WERI-Rb-1 (cell line): ENCODE measurements at places on chromosomes 3 and 15.

DNA sequence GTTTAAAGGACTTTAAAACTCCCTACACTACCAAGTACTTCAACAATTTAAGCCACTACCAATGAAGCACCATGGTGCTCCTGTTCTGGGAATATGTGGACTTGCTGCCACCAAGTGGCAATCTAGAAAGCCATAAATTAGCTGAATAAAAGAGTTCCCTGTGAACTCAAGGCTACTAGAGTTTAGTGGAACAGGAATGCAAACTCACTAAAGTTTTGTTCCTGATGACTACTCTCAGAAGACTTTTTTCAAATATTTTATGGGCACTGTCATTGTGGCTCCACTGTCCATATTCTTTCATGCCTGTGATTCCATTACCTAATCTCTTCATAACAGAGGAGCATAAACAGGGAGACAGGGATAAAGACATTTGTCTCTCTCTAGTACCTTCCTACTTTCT lies 63.9 kb downstream of the TMCC1 start:
- DNase-seq: peak; percentile 39

GRCh38 chr3:57949344-57949743 lies 58.9 kb upstream of the FLNB start:
- no peak for DNase-seq

GRCh38 chr3:135597855-135598254 lies 367.7 kb upstream of the PPP2R3A start:
- DNase-seq: no peak

DNA sequence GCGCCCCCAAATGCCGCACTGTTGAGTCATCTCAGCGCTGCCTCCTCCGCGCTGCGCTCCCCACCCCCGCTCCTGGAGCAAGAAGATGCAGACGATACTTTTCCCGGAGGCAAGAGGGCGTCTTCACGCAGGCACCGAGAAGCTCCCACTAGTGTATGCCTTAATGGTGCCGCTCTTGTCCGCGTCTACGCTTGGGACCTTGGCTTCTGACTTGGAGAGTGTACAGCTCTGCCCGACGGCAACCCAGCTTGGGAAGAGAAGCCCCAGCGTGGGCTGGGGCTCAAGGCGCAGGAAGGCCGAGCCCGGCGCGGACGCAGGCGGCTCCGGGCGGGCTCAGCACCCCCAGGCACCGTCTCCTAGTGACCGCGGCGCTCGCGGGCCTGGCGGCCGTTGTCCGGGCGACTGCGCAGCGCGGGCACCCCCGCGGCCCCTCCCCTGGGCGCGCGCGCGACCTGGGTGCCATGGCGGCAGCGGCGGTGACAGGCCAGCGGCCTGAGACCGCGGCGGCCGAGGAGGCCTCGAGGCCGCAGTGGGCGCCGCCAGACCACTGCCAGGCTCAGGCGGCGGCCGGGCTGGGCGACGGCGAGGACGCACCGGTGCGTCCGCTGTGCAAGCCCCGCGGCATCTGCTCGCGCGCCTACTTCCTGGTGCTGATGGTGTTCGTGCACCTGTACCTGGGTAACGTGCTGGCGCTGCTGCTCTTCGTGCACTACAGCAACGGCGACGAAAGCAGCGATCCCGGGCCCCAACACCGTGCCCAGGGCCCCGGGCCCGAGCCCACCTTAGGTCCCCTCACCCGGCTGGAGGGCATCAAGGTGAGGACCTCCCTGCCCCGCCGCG lies at the start of gene P4HTM:
TSS of gene P4HTM (plus strand) at position 446 of the 840 bp plus-strand sequence. CDS start at position 462, 16 bp downstream.
- DNase-seq: peak; percentile 82

DNA sequence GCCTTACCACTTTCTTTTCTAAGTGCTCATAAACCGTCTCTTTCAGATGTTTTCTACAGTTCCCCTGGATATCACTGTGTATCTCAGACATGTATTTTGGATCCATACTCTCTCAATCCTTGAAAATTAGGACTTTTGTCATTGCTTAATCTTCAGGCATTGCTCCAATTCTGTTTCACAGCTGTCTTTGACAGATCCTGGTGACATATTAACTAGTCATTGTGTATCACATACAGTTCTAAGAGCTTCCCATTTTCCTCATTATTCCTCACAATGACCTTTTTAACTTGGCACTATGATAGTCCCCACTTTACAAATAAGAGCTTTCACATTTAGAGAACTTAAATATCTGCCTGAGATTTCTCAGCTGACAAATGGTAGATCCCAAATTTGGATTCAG lies 151.7 kb downstream of the CLSTN2 start:
- no peak for DNase-seq

DNA sequence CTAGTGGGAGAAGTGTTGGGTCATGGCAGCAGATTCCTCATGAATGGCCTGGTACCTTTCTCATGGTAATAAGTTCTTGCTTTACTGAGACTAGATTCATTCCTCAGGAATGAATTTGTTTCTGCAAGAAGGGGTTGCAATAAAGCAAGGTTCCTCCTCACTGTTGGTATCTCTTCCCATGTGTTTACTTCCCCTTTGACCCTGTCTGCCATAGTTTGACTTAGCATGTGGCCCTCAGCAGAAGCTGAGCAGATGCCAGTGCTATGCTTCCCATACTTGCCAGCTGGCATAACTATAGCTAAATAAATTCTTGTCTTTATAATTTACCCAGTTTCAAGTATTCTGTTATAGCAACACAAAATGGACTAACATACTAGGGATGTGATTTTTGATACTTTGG lies 163.6 kb upstream of the COL8A1 start:
- DNase-seq: no peak

DNA sequence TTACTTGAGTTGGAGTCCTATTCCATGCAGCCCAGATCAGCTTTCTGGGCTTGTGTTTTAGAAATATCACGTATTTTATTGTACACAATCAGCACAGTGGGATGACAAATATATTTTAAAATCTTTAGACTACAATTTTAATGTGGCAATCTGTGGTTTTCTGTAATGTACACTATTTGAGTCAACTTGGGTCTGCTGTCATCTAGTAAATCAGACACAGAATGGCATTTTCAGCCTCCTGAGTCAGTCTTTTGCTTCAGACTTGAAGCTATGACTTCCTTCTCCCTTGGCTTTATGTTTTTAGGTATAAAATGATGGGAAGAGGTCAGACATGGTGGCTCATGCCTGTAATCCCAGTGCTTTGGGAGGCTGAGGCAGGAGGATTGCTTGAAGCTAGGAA lies 232.1 kb downstream of the NECTIN3 start:
- no peak for DNase-seq

GRCh38 chr15:77143616-77144015 lies 72.7 kb upstream of the TSPAN3 start:
- no peak for DNase-seq

DNA sequence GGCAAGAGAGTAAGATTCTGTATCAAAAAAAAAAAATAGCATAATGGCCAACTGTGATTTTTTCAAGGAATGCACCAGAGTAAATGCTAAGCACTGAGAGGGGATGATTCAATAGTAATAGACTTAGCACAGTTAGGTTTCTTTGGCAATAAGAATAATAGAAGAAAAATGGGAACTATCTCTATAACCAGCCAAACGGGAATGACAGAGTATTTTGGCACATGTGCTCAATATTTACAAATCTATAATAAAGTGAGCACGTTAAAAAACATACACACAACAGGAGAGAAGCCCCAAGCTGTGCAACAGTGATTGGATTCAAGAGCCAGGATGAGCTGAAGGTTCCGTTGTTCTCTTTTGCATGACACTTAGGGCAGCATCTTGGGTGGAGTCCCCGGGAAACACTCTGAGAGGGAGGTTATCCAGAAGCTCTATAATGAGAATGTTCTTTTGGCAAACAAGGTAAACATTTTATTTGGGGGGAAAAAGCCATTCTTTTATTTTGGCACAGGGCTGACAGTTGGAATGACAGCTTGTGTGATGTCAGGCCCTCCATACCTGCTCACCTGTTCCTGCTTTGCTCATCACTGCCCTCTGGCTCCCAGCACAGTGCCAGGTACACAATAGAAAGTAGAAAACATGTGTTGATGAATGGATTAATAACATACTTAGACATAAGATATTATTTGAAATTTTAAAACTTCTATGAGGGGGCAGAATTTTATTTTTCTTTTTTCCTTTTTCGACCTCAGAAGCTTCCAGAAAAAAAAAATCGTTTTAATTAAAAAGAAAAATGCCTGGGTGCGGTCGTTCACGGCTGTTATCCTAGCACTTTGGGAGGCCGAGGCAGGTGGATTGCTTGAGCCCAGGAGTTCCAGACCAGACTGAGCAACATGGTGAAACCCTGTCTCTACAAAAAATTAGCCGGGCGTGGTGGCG lies 44.0 kb upstream of the MUC4 start:
- DNase-seq: no peak

GRCh38 chr3:10759495-10759894 lies 56.5 kb upstream of the SLC6A11 start:
- no peak for DNase-seq

GRCh38 chr15:30791239-30792175 lies 112.2 kb upstream of the FAN1 start:
- no peak for DNase-seq

DNA sequence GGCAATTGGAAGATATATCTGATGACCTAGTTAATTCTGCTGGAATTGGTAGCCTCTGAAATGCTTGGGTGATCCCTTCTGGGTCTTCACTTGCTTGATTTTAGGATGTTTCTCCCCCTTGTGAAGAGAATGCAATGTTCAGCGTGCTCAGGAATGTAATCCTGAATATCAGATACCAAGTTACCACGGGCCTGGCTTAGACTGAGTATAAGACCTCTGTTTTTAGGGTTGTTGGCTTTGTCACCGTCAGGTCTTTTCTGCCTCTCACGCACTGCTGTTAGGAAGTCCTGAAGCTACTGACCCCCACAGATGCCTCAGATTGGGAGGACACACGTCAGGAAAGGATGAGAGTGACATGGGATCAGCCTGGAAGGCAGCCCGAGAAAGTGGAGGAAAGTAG lies 198.5 kb downstream of the CDIN1 start:
- no peak for DNase-seq

DNA sequence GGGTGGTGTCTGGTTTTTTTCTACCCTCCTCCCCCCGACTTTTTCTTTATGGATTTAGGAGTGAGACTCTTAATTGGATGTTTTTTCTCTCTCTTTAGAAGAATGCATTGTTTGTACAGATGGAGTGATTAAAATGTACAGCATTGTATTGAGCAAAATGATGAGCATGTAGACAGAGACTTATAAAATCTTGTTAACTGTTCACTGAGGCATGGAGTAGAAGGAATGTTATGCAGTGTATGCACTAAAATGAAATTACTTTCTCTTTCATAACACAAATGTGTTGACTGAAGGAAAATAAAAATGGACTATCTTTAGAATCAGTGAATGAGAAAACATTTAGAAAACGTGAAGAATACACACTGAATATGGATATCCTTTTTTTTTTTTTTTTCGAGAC lies 39.8 kb downstream of the ZFAND6 start:
- no peak for DNase-seq

DNA sequence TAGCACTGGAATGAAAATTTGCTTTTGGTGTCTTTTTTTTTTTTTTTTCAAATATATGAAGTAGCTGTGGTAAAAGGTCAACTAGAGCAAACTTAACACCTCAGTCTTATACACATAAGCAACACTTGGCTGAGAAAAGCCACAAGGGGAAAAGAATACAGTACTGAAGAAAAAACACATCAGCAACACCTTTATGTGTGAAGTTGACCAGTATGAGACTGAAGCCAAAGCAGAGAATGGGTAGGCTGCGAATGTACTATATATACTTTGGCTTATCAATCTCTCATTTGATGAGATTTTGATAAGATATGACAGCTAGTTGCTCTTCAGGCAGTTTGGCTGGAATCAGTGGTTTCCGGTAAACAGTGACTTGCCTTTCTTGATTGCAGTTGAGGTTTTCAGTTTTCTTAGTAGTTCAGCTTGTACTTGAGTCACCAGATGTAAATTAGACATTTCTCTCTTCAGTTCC lies 22.0 kb upstream of the ZCWPW2 start:
- no peak for DNase-seq

DNA sequence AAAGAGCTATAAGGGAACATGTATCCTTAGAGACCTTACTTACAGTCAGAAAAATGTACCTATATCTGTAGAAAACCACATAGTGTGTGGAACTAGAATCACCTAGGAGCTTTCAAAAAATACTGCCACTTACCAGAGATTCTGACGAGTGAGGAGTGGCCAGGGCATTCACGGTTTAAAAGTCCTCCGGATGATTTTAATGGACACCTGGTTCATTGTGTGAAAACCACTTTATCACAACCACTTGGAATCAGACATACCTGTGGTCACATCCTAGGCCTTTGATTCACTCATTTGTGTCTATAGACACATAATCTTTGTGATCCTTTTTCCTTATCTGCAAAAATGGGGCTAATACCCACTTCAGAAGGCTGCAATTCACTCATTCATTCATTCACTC lies 159.8 kb downstream of the MBNL1 start:
- DNase-seq: no peak

- DNase-seq: no peak
Measured at GRCh38 chr15:82548700-82549099, 8.4 kb upstream of the RPS17 start.

GRCh38 chr3:20450611-20451010 lies 264.6 kb upstream of the SGO1 start:
- DNase-seq: no peak

DNA sequence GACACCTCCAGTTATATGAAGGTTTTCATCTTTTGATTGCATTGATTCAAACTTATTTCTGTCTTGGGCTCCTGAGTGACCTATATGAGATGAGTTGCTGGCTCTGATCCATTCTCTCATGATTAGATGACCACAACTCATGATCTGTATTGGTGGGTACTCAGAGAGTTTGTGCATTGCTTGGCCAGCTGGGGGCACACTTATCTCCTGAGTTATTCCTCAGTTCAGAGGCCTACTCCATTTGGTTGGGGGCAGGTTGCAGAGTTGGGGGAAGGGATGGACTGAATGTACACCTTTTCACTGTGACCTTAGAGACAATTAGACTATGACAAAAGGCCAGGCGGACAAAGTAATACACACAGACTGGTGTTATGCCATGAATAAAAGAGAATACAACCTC lies 166.2 kb upstream of the SEMA6D start:
- peak; percentile 62 for DNase-seq

DNA sequence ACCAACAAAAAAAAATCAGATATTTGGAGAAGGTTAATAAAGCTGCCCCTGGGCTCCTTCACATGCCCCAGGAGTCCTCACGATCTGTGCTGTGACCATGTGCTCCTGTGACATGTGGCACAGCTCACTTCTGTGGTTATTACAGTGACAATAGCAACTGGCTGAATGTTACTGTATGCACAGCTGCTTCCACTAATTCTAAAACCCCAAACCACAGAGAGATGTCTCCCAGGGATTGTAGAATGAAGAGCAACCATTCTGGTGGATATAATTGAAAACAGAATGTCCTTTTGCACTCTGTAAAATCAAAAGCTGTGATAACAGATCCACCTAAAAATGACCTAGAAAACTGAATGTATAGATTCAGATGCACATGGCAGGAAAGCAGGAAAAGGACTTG lies 489.2 kb upstream of the CNTN4 start:
- DNase-seq: no peak

GRCh38 chr15:48625126-48625525 lies 20.4 kb downstream of the FBN1 start:
- no peak for DNase-seq

GRCh38 chr3:108018552-108018951 lies 72.3 kb downstream of the CD47 start:
- DNase-seq: no peak

GRCh38 chr3:61520966-61521628 lies 40.3 kb upstream of the PTPRG start:
- no peak for DNase-seq

- peak; percentile 74 for DNase-seq
Measured at GRCh38 chr15:101613130-101614000, 38.8 kb downstream of the TM2D3 start.
